Left forelimb (tissue), 1 donor: ENCODE measurements at places on chromosomes 4 and X.

GRCh38 chr4:179678093-179678814 is 2236.0 kb upstream of the AGA start:
- DNase-seq: no peak

DNA sequence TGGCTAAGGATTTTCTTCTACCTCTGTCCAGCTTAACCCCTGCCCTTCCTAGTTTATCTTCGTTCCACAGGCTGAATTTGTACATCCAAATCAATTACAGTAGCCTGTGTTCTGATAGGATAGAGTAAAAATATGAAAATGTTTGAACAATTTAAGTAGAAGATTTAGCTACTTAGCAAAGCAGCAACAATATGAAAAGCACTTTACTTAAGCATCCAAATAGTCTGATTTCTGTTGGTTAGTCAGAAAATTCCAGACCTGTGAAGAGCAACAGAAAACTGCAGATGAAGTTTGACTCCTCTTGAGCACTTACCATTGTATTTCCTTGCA is 2.0 kb downstream of the ARSJ start:
- DNase-seq: no peak

GRCh38 chr4:97185233-97185632 is 958.0 kb downstream of the STPG2 start:
- DNase-seq: no peak

GRCh38 chr4:41184009-41184408 is 30.3 kb downstream of the APBB2 start:
- DNase-seq: no peak

- DNase-seq: no peak
Measured at GRCh38 chrX:66015152-66015831, 24.6 kb downstream of the VSIG4 start.

GRCh38 chrX:40149286-40150175 is 51.8 kb upstream of the BCOR start:
- DNase-seq: no peak

DNA sequence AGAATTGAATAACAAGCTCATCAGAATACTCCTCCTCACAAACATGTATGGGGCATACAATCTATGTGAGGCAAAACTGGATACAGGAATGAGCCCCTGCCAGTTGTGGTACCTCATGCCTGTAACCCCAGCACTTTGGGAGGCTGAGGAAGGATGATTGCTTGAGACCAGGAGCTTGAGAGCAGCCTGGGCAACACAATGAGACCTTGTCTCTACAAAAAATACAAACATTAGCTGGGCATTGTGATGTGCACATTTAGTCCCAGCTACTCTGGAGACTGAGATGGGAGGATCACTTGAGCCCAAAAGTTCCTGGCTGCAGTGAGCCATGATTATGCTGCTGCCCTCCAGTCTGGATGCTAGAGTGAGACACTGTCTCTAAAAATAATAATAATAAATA is 611.0 kb downstream of the NLGN4X start:
- DNase-seq: no peak

DNA sequence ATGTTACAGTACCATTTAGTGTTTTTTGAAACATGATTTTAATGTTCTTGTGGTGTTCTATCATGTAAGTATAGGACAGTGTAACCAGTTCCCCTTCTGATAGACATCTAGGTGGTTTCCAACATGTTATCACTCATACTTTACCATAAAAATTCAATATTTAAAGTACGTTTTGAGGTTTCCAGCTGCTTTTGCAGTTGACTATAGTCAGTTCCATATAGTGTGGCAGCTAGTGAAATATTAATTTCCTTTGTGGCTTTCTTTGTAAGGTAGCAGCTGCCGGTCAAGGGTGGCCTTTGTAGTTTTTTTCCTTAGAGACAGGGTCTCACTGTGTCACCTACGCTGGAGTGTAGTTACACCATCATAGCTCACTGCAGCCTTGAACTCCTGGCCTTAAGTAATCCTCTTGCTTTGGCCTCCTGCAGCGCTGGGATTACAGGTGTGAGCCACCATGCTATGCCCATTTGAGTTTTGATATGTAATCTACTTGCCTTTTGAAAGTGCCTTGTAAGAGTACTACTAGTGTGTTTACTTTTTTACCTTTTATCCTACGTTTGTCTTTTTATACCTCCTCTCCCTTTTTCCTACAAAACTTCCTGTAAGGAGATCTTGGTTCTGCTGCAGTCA is 63.0 kb downstream of the ARHGAP10 start:
- no peak for DNase-seq

GRCh38 chr4:825971-826330 is at the start of gene CPLX1:
CPLX1 (minus strand) TSS chr4:826129; CDS start chr4:824522, 1,607 bp downstream.
- DNase-seq: no peak

DNA sequence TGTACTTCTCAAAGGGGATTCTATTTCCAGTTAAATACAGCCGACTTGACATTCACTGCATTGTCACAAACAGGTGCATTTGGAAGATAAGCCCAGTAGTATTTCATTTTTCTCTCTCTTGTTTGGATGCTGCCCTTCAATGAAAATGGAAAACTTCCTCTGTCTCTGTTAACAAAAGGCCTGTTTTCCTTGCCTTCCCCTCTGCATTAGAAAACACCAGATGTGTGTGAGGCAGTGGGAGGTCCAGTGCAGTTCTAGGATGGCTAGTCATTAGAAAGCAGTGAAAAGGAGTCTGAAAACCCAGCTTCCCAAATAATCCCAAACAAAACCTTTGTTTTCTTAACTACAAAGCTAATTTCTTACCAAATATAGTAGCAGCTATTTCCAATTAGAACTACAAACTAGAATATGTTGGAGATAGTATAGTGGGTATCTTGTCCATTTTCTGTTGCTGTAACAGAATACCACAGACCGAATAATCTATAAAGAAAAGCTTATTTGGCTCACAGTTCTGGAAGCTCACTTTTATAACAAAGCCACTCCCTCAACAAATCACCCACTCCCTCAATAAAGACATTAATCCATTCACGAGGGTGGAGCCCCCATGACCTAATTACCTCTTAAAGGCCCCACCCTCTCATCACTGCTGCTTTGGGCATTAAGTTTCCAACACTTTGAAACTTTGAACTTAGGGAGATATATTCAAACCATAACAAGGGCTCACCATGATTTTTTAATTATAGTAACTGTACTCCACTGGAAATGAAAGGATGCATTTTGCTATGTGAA is 452.1 kb upstream of the RPS6KA3 start:
- no peak for DNase-seq

- DNase-seq: no peak
Measured at GRCh38 chr4:15712214-15712613, 9.3 kb downstream of the BST1 start.

- DNase-seq: no peak
Measured at GRCh38 chr4:142558851-142559250, 287.2 kb downstream of the INPP4B start.

DNA sequence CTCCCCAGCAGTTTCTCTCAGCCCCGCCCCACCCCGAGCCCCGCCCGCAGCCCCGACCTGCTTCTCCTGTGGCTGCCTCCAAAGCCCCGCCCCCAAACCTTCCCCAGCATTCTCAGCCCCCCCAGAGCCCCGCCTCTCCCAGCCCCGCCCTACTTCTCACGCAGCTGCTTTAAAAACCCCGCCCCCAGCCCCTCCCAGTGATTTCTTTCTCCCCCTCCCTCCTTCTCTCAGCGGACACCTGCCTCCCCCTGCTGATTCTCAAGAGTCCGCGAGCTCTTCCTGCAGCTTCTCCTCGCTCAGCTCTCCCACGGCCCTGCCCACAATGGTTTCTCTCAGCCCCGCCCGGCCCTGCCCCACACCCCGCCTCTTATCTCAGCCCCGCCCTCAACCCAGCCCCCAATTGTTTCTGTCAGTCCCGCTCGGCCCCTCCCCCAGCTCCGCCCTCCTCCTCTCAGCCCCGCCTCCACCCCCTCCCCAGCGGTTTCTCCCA is 636 bp upstream of the EOLA1 start:
- DNase-seq: peak; percentile 94

DNA sequence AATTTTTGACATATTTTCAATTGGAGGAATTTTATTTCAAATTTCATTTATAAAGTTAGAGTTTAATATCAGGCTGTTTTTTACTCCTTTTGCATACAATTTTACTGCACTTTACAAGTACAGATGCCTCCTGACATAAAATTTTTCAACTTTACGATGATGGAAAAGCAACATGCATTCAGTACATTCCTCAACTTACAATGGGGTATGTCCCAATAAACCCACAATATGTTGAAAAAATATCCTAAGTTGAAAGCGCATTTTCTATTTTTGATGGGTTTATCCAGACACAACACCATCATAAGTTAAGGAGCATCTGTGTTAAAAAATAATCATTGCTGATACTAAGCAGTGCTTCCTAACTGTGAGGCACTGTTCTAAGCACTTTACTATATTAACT is 4.3 kb downstream of the KLHL5 start:
- no peak for DNase-seq

GRCh38 chr4:9949573-9949972 is 71.7 kb downstream of the SLC2A9 start:
- no peak for DNase-seq

DNA sequence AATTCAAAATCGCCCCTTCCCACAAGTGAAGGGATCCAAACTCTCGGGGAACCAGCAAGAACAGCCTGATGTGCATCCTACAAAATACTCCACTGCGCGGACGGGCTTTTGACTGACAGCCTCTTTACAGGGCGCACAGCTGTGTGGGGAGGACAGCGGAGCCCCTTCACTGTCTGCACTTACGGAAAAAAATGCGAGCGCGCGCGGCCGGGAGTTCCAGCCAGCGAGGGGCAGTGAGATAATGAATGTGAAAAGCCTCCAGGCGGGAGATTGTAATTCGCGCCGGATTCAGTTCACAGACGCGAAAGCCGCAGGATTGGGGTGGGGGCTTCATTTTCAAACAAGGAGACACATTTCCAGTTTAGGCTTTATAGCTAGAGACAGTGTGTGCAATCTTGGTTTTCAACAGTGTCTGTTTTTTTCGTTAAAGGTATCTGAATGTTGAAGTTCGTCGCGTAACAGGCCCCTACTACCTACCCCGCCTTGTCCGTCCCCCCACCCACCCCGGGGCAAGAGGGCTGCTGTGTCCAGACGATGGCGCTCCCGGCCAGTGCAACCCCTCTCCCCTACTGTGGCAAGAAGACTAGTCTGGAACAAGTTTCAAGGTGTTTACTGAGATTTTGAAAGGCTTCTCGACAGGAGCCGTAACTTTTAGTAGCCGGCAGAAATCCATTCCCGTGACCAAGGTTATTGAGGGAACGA is 1.7 kb upstream of the GPR50 start:
- no peak for DNase-seq

DNA sequence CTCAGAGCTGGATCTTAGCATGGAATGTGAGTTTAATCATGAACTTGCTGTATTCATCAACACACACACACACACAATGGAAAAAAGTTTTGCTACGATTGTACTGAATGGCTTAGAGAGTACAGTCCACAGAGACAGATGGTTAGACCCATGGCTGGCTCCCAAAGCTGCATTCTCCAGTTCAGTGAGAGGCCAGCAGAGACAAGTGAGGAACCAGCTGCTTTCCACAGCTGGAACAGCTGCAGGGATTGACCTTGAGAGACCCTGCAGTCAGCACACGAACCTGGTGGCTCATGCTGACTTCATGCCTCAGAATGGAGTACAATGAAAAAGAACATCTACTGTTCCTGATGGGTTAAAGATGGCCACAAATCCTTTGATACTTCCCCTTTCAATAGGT is 94.5 kb downstream of the DHX15 start:
- peak; percentile 76 for DNase-seq

GRCh38 chr4:124904723-124905388 is 192.3 kb upstream of the ANKRD50 start:
- DNase-seq: no peak
